NCI-H1694 treated with DMSO at 0.1 percent for 48 hours (cell line): ENCODE measurements at places on chromosomes 13 and 19.

DNA sequence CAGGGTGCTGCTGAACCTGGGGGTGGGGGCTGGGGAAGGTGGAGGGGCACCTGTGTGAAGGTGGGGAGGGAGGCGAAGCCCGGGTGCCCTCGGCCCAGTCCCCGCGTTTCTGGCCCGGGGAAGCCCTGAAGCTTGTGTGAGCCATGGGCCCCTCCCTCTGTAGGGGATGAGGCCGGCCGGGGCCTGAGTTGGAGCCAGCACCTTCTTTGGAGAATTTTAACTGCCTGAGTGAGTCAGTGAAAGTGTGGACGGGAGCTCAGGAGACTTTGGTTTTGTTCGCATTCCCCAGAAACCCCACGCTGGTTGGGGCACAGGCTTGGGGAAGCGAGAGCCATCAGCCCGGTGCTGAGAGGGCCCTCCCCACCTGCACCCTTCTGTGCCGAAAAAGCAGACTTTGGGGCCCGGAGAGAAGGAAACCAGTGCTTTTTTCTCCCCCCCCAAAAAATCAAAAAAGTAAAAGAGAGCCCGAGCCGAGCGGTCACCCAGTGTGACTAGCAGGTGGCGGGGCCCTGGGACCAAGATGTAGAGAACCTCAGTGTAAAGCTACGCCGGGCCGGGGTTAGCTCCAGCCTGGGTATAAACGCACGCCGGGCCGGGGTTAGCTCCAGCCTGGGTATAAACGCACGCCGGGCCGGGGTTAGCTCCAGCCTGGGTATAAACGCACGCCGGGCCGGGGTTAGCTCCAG, 45.1 kb downstream of the TMEM255B start:
- DNase-seq = no peak

DNA sequence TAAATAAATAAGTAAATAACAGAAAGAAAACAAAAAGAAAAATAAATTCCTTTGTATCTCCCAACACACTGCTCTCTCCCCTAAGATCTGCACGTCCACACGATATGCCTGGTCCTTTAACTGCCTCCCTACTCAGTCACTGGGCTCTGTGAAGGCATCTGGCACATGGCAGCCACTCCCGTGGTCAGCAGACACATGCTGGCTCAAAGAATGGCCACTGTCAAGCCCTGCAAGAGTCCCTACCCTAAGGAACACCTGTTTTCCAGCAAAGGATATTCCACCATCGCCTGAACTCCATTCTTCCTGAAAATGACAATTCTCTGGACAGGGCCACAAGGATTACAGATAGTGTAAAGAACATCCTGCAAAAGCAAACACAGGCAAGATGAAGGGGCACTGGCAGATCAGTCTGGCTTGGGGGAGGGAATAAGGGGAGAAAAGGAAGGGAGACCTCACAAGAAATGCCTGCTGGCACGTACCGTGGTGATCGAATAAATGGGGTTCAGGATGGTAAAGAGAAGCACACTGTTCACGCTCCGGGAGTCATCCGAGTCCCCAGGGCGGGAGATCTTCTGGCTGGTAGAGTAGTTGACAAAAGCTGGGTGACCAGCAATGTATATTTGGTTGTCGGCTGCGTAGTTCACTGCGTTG, 4.3 kb downstream of the HNRNPL start:
- DNase-seq = no peak

DNA sequence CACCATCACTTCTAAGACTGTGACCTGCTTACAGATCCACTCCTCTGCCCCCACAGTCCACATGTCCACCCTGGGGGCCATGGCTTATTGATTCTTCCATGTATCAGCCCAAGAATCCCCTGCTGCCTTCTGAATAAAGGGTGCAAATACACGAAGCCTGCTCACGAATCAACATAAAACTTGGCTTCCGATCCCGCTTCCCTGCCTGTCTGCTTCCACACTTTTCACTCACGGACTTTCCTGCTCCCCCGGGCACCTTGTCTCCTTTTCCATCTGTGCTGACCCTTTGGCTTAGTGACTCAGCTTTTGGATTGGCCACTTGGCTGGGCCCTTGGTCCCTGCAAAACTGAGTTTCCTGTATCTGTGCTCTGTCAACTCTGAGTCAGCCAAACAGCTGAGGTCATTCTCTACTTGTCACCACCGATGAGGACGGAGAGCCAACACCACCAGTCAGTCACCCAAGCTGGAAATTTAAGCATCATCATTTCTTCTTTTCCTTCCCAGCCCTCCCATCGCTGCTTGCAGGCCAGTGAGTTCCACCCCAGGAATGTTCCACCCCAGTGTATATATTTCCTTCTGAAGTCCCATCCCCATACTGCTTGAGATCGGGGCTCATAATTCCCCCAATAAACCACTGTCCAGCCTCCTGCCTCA, 11.4 kb upstream of the USP12 start:
- no peak for DNase-seq

DNA sequence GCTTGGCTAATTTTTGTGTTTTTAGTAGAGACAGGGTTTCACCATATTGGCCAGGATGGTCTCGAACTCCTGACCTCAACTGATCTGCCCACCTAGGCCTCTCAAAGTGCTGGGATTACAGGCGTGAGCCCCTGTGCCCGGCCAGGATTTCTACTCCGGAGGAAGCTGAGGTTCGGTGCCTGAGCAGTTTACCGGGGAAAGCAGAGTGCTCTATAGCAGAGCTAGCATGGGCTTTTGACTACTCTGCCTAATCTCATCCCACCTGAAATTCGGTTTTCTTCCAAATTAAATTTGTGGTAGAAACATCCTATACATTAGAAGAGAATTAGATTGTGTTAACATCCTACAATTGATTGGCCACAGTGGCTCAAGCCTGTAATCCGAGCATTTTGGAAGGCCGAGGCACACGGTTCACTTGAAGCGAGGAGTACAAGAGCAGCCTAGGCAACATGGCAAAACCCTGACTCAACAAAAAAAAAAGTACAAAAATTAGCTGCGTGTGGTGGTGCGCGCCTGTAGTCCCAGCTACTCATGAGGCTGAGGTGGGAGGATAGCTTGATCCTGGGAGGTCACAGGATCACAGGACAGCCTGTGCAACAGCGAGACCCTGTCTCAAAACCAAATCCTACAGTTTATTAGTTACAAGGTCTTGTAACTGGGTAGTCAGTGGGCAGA, 1.6 kb downstream of the RPL13A start:
- no peak for DNase-seq

DNA sequence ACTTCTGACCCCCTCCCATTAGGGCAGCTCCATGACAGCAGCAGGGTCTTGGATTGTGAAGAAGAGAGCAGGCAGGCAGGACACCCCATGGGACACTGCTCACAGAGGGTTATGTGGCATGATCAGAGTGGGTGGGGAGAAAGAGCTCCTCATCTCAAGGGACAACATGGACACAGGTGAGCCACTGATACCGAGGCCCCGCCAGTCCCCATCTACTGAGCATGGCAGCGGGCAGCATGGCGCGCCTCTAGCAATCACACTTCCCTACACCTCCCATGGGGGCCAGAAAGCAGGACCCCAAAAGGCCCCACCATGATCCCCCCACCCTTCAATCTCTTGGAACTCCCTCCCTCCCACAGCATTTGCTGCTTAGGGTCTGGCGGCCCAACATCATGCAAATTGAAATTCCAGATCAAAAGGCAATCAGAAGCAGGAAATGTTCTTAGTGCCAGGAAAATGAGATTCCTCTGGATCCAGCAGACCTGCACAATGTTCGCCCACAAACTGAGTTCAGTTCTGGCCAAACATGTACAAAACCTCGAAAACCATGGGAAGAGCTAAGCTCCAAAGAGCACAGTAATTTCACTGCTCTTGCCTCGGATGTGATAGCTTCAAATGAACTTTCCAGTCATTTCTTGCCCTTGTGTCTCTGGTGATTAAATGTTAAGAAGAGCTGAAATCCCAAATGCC, 14.8 kb downstream of the DOCK9 start:
- no peak for DNase-seq

GRCh38 chr13:83547043-83547442, 335.2 kb downstream of the SLITRK1 start:
- DNase-seq = no peak

- no peak for DNase-seq
Observed at GRCh38 chr13:28819735-28820098, 422 bp upstream of the MTUS2 start.

DNA sequence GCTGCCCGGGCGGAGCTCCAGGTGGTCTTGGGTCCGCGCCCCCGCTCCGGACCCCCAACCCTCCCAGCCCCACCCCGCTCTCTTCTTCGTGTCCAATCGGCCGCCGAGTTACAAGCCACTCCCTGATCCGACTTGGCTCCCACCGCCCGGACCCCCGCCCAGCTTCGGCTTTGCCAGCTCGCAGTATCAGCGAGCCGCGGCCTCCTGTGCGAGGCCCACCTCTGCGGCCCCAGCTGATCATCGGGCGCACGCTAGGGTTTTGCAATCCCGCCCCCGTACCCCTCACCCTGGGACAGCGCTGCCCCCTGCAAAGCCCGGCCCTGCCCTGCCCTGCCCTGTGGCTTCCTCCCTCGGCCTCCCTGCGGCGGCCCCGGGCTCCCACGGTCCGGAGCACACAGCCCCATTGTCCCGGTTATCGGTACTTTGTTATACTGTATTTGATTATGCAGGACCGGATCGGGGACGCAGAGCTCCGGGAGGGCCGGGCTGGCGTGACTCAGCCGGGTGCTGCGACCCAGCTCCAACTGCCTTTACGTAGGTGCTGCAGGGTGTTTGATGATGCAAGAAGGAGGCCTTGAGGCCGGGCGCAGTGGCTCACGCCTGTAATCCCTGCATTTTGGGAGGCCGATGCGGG, 598 bp upstream of the LPAR2 start:
- peak; percentile 57 for DNase-seq

- no peak for DNase-seq
Observed at GRCh38 chr13:75129331-75129730, 352.6 kb downstream of the TBC1D4 start.

GRCh38 chr19:16562608-16563025, 9.6 kb downstream of the SLC35E1 start:
- DNase-seq = no peak

DNA sequence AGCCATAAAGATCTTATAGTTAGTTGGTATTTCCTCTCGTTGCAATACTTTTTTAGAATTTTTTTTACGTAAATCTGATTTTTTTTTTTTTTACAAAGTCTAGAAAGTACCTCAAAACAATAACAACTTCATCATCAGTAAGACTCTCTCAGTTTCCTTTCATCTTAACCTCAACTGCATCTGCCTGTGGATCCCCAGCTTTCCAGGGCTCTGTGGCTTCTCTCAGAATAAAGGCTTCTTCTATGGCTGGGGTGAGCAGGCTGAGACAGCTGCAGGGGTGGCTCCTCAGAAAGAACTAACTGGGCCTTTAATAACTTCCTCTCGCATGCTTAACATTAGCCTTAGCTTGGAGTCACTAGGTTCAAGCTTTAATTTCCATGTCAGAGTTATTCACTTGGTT, 4.2 kb downstream of the ZNF506 start:
- DNase-seq = no peak

DNA sequence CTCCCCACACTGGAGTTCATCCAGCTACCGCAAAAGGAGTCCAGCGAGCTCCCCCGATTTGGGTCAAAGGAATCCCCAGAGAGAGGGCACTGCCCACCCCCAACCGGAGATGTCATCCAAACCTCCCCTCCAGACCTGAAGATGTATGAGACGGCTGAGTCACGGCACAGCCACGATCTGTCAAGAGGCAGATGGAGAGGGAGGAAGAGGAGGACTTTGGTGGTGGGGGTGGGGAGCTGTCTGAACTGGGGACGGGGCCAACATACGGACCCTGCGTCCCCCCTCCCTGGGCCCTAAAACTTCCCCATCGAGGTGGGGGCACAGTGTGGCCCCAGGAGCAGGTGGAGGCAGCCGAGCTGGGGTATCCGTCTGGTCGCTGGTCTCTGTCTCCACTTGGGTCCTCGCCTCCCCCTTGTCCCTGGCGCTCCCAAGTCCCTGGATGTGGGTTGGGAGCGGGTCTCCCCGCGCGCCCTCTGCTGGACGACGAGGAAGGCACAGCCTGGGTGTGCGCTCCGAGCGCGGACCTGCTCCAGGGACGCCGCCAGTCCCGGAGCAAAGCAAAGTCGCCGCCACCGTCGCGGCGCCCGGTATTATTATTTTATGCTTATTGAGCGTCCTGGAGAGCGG, 3.8 kb downstream of the PDE4A start:
- peak; percentile 21 for DNase-seq

DNA sequence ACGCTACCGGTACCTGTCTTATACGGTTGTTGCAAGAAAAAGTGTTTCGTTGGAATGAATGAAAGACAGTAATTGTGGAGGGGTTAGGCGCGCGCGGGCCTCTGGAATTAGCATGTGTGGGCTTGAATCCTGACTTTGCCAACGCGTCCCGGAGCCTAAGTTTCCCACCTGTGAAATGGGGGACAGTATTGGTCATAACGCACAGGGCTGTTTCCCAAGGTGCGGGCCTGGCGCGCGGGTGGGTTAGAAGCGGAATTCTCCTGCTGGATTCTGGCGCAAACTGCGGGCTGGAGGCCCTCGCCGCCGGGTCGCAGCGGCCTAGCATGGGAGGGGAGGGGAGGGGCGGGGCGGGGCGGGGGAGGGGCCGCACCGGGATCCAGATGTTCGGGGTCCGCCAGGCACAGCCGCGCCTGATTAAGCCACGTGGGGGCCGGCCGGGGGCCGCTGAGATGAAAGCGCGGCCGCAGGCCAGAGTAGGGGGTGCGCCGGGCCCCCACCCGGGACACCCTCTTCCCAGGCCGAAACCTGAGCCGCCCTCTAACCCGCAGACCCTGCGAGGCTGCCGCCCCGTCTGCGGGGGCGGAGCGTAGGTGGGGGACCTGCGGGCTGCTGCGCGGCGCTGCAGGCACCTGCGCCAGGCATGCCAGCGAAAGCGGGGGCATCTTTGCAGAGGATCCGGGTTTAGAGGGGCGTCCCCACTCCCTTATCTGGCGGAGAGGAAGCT, 1.2 kb upstream of the TMEM59L start:
- DNase-seq = no peak

GRCh38 chr19:35861640-35862160, 5.0 kb downstream of the KIRREL2 start:
- DNase-seq = no peak

GRCh38 chr19:3098515-3099346, 4.6 kb downstream of the GNA11 start:
- DNase-seq = no peak

GRCh38 chr19:7678971-7679751, 1.5 kb upstream of the TRAPPC5 start:
- peak; percentile 9 for DNase-seq

DNA sequence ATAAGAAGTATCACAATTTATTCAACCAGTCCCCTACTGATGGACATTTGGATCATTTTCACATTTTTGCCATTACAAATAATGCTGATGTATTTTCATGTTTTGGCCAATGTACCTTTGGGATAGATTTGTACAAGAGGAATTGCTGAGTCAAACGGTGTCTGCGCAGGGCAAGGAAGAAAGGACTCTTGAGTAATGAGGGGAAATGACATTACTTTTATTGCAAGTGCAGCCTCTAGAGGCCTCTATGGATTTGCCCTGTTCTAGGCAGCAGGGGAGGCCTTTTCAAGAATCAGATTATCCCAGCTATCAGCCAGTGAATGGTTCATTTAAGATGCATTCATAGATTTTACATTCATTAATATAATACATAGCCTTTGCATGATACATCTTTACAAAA, 32.9 kb upstream of the GTF3A start:
- no peak for DNase-seq
